ENCODE measurements at places on chromosomes 16 and 17.

DNA sequence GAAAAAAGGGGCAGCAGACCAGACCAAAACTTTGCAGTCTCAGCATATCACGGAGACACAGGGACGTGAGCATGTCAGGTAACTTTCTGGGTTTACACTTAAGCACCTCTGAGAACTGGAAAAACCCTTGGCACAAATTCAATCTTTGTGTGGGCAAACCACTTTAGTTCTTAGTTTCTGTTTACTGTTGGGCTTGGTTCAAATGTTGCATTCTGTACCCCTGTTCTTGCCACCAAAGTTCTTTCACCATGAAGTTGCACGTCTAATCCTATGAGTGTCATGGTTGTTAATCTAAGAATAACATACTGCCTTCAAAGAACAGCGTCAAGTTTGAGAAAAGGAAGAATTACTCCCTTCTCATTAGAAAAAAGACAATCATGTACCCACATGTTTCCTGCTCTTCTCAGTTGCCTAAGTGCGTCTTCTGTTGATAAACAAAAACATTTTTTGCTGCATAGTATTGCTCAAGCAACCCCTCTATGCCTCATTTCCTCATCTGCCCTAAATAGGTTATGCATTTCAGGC, 11.6 kb downstream of the KRT33A start:
- peak; percentile 74 for DNase-seq

- no peak for DNase-seq
These were observed 39.5 kb upstream of the SDK2 start for GRCh38 chr17:73683771-73684170.

DNA sequence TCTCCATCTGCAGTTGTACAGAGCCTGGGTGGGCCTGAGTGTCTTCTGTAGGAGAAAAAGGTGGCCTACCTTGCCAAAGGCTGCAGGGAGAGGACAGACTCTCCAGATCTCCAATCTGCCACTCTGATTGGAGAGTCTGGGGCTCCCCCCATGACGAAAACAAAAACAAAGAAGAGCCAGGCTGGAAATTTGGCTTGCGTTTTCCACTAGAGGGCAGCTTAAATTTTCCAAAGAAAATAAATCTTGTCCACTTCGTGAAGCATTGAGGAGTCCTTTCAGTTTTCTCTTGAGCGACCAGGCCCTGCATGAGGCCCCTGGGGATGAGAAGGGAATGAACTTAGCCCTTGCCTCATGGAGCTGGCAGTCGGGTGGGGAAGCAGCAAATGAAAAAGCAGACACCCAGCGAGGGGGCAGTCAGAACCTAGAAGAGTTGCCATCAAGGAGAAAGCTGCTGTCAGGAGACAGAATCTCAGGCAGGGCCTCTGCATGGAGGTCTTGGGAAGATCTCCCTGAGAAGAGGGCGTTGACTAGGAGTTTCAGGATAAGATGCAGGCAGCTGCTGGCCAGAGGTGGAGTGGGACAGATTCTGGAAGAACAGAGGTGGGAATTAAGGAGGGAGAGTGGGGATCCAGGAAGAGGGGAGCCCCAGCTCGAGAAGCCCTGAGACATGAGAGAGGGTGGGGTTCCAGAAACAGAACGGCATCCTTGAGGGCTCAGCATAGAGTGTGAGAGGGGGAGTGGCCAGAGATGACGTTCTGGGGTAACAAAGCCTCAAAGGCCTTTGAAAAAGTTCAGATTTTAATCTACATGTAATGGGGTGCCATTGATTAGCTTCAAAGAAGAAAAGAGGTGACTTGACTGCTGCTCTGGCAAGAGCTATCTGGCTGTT, 8.4 kb upstream of the SHCBP1 start:
- DNase-seq: no peak

DNA sequence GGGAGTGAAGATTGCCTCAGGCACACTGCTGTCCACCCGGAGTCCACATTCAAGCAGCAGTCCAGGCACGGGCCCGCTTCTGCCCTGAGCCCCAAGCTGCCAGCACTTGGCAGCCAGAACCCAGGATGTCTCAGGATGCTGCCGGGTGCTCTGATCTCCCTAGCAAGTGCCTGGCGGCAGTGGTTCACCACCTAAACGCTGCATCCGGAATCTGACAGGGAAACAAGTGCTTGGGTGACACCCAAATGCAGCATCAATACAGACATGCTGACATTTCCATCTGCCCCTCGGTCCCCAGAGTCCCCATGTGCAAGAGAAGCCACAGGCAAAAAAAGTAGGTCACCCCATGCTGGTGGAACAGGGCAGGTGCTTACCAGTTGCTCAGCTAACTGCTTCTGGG, 197.1 kb upstream of the RPL38 start:
- no peak for DNase-seq

DNA sequence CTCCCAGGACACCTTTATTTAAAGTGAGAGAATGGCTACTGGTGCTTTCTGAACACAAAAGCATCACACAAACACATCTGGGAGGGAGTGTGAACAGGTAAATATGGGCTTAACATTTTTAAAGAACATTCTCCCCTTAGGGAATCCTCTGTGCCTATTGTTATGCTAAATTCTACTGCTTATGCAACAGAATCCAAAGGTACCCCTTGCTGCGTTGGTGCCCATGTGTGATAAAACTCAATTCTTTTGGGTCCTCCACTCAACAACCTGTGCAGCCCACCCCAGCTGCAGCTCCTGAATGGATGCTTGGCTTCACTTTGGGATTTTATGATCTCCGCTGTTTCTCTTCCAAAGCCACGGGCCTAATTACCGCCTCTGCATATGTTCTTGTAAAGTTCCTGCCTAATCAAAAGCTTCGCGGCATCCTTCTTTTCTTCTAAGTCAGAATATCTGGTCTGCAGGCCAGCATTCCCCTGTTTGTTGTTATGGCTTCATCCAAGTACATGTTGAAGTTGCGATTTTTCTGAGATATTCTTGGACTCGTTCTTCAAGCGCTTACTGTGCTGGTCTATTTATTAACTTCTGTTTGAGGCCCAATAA, 23.9 kb downstream of the RHBDL3 start:
- no peak for DNase-seq

DNA sequence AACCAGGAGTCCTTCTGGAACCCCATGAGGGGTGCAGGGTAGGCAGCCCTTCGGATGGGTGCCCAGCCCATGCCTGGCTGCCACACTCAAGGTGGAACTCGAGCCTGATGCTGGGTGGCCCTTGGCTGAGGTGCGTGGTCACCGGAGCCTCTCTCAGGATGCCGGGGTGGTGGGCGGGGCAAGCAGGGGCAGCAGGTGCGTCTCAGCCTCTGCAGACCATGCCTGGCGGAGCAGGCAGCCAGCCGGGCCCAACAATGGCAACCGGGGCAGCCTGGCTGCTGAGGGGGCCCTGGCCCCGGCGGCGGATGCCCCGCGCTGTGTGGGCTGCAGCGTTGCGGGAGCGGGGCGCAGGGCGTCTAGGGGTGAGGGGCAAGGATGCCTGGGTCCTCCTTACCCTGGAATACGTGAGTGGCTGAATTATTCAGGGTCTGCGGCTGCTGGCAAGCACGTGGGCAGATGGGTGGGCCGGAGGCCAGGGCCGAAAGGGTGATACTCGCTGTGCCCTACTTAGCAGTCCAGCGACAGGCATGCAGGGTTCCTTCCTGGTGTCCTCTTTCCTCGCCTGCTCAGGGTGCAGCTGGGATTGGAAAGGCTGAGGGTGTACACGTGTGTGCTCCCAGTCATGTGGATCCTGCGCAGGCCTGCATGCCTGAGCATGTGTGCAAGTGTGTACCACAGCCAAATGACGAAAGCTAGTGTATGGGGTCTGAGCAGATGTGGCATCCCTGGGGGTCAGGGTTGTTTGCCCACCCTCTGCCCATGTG, 14.6 kb downstream of the MYO15A start:
- no peak for DNase-seq

- no peak for DNase-seq
These were observed 80.2 kb upstream of the CPHXL start for GRCh38 chr16:75806487-75806886.

GRCh38 chr17:80881306-80881705, 110.3 kb upstream of the CHMP6 start:
- DNase-seq: peak; percentile 49

DNA sequence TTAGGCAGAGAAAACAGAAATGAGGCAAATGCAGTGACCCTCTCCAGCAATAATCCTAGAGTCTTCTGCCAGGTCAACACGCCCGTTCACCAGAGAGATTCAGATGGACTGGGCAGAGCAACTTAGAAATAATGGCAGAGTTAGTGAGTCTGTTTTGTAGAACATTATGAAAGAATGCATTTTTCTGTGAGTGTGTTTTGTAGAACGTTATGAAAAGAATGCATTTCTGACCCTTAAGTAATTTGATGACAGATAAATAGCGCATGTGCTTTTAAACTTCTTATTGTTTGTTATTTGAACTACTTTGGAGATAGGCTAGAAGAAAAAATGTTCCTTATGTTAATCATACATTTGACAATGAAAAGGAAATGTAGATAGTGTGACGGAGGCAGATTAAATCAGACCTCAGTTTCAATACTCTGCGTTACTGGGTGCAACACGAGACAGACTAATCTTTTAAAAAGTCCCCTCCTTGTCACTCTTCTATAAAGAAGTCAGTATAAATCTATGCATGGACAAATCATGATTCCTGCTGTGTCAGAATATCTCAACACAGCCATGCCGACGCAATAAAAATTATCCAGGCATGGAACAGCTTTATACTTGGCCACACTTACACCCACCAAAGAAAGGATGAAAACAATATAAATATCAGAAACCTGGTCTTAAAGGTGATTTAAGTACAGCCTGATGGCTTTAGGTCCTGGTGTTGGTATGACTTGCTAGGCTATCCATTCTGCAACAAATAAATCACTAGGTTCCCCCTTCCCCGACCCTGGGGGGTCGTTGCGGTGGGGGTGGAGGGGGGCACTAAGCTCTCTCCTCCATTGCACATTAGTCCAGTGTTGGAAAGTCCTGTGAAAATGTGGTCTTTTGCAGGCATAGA, 47.8 kb downstream of the MARCHF10 start:
- DNase-seq: no peak

DNA sequence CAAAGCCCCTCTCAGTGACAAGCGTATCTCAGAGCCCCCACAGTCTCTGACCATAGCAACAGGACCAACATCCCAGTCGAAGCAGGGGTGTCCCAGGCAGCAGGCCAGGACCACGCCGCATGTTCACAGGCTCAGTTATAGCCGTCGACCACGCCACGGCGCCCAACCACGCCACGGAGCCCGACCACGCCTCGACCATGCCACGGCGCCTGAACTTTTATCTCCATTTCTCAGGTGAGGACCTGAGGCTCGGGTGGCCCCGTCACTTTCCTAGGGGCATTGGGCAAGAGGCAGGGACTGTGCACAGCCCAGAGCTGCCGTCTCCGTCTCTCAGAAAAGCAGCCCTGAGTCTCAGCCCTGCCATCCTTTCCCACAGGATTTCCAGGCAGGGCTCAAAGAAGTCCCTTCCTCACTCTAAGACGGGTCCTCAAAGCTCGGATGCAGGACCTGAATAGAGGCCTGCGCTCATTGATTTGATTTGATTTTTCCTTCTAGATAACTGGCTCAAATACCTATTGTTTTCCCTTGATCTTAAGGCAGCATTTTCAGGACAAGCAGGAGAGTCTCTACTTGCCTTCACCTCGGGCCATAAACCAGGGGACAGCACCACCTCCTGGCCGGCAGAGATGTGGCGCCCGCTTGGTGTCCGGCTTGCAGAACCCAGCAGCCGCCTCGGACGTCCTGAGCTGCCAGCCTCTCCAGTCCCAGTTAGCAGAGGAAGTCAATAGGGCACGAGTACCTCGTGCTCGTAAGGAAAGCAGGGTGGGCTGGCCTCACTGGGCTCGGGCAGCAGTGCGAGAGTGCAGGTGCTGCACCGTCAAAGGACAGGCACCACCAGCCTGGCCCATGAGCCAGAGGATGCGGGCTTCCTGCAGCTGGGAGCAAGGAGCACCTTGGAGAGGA, 38.8 kb downstream of the C16orf95 start:
- DNase-seq: peak; percentile 69

- DNase-seq: no peak
These were observed 299.0 kb downstream of the CEP112 start for GRCh38 chr17:65892912-65893377.

GRCh38 chr17:29640981-29641642, 18.4 kb upstream of the CORO6 start:
- no peak for DNase-seq

DNA sequence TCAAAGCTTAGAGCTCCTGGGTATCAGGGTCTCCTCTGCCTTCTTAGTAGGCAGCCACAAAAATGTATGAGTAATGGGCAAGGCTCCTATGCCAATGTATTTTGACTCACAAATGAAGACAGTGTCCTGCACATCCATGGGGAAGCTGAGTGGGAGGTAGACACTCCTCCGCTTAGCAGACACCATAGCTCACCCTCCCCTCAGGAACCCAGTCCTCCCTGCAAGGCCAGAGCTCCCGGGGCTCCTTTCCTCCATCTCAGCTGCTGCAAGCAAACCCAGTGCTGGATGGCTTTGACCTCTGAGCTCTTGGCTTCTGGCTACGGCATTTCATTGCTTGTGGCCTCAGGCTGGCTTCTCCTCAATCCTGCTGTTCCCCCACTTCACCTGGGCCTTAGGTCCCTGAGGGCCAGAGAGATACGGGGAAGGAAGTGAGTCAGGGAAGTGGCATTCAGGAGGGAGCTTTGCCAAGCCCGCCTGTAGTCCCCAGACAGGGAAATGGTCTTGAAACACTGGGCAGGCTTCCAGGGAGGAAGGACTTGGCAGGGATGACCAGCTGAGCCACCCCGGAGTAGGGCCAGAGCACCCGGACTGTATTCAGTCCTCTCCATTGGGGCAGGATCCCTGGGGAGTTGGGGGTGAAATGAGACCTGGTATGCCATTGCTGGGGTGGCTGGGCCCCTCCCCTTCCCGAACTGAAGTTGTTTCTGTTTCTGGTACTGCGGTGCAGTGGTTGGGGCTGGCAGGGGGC, 4.5 kb downstream of the ABCC3 start:
- no peak for DNase-seq

DNA sequence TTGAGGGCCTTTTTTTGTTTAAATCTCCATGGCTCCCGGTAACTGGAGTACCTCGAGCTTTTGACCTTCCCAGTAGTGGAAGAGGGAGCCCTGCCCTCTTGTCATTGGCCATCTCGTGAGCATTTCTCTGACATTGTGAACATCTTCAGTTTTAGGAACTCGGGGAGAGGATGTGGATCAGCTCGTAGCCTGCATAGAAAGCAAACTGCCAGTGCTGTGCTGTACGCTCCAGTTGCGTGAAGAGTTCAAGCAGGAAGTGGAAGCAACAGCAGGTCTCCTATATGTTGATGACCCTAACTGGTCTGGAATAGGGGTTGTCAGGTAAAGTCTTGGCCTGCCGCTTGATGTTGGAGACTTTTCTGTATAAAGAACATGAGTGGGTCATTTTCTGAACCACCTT, 24.3 kb downstream of the NTAN1 start:
- no peak for DNase-seq

GRCh38 chr16:11350519-11350918, 5.3 kb downstream of the RMI2 start:
- DNase-seq: no peak

DNA sequence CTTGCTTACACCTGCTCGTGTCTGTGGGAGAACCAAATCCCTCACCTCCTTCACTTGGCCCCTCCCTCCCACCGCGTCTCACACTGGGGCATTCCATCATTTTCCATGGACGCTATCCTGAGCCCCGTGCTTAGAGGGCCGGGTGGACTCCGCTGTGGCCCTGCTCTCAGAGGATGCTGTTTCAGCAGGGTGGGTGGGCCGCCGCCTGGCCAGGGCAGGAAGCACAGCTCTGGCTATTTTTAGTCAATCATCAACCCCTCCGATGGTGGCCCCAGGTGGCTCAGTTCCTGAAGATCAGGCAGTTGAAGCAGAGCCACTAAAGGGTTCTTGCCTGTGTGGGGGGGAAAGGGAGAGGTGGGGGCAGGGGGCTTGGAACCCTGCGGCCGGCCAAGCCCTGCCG, 230.3 kb downstream of the ENGASE start:
- no peak for DNase-seq

- no peak for DNase-seq
These were observed 9.0 kb downstream of the ITGB3 start for GRCh38 chr17:47262586-47262985.

All from activated effector memory CD4-positive, alpha-beta T cell treated with anti-CD3 and anti-CD28 coated beads, Interleukin-2, amount 50 U/mL, for 16 hours (primary cell).